Fibroblast of lung (primary cell): ENCODE measurements at places on chromosomes 7 and 10.

GRCh38 chr7:134778941-134779740 is at the start of gene CALD1:
Gene CALD1, plus strand, starts transcription at chr7:134779634. Its CDS starts 88,100 bp downstream, at chr7:134867734.
- H3K27me3 ChIP-seq, result no peaks in the 10 kb centered on the region
- H3K4me3 ChIP-seq, result peak within 1 kb of the TSS; percentile 87
- peak within 1 kb of the TSS; percentile 79 for H3K27ac ChIP-seq
- peaks cover under 1% of the 10 kb centered on the region for H3K36me3 ChIP-seq
- H3K4me1 ChIP-seq, result peaks cover 18% of the 10 kb centered on the region

GRCh38 chr10:26380815-26381214 is 57.3 kb upstream of the APBB1IP start:
- H3K27me3 ChIP-seq, result no peaks in the 10 kb centered on the region
- no peak overlapping the region for H3K4me3 ChIP-seq
- no peak for DNase-seq
- H3K36me3 ChIP-seq, result no peaks in the 10 kb centered on the region
- H3K4me1 ChIP-seq, result no peaks in the 10 kb centered on the region

- H3K27ac ChIP-seq, result no peak overlapping the region
- peaks cover 18% of the 10 kb centered on the region for H3K4me1 ChIP-seq
- no peaks in the 10 kb centered on the region for H3K36me3 ChIP-seq
- no peak for DNase-seq
- no peak overlapping the region for H3K4me3 ChIP-seq
- no peaks in the 10 kb centered on the region for H3K27me3 ChIP-seq
These were observed 119.3 kb downstream of the SH3PXD2A start for GRCh38 chr10:103736044-103736443.

DNA sequence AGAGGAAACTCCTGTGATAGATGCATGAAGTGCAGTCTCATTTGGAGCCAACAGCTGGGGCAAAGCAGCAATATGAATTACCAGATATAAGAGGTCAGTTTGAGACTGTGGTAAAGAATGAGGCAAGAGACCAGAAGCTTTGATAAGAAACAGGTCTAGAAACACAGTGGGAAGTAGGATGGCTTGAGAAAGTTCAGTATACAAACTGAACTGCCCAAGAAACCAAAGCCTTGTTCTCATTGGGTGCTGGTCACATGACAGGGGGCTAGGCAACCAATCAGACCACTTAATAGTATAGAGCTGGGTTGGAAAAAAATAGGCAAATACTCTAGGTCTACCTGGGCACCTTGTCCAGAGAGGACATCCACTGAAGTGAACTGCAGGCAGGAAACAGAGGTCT is 46.2 kb upstream of the PLCE1 start:
- no peaks in the 10 kb centered on the region for H3K27me3 ChIP-seq
- H3K4me3 ChIP-seq, result no peak overlapping the region
- no peak overlapping the region for H3K27ac ChIP-seq
- H3K4me1 ChIP-seq, result peaks cover 2% of the 10 kb centered on the region
- peak; percentile 37 for DNase-seq
- H3K36me3 ChIP-seq, result no peaks in the 10 kb centered on the region

DNA sequence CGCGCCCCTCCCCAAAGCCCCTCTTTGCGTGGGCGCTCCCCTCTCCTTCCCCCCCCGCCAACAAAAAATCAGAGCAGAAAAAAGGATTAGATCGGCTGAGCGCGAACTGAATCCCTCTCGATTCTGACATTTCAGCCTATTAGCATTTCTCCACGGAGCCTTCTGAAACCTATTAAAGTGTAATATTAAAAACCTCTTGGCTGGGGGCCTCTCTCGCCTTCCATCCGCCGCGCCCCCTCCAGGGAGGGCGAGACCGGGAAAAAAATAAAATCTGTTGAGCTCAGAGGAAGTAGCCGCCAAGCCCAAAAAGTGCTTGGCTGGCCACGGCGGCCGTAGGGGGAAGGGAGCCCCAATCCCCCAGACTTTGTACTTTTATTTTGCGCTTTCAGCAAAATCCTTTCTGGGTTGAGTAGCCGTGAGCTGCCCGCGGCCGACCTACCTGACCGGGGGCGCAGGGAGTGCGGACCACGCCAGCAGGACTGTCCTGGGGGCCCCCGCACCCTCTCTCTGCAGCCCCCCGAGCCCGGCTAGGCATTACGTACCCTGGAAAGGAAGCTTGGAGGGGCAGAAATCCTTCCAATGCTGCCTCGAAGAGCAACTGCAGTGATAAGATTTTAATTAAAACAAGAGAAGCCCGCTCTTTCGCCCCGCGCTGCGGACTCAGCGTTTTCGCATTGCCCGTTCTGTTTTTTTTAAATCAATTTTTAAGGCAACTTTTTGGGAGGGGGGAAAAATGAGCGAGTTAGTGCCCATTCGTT is 1.3 kb upstream of the TNRC18 start:
- H3K4me3 ChIP-seq, result peak overlapping the region; percentile 99
- DNase-seq, result peak; percentile 45
- H3K36me3 ChIP-seq, result peaks cover 4% of the 10 kb centered on the region

GRCh38 chr10:97321032-97321803 is 2.1 kb downstream of the FRAT1 start:
- H3K4me3 ChIP-seq, result no peak overlapping the region
- peaks cover 4% of the 10 kb centered on the region for H3K4me1 ChIP-seq
- H3K27ac ChIP-seq, result no peak overlapping the region
- no peaks in the 10 kb centered on the region for H3K36me3 ChIP-seq
- DNase-seq, result no peak
- H3K27me3 ChIP-seq, result no peaks in the 10 kb centered on the region

- H3K4me1 ChIP-seq, result no peaks in the 10 kb centered on the region
- H3K4me3 ChIP-seq, result no peak overlapping the region
- H3K27me3 ChIP-seq, result no peaks in the 10 kb centered on the region
- DNase-seq, result no peak
- no peak overlapping the region for H3K27ac ChIP-seq
- H3K36me3 ChIP-seq, result no peaks in the 10 kb centered on the region
These were observed 118.1 kb downstream of the SLC25A13 start for GRCh38 chr7:96203786-96204185.

DNA sequence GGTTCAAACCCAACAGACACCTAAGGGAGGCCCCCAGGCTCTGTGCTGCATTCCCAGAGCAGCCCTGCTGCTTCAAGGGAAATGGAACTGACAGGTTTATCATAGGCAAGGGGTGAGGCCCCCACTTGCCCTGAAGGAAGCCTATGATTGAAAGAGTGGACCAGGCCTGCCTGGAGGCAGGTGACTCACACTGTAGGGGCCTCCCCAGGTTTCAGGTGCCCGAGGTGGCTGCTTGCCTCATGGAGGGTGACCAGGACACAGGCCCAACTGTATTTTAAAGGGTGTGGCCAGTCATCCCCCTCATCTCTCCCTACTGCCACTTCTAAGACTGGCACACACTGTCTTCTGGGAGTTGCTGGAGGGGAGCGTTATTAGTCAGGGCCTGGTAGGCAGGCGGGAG is 85.4 kb downstream of the ATXN7L1 start:
- no peak overlapping the region for H3K27ac ChIP-seq
- H3K27me3 ChIP-seq, result no peaks in the 10 kb centered on the region
- no peaks in the 10 kb centered on the region for H3K36me3 ChIP-seq
- no peak for DNase-seq
- H3K4me1 ChIP-seq, result peaks cover 11% of the 10 kb centered on the region

GRCh38 chr10:118698421-118698820 is 56.3 kb downstream of the CACUL1 start:
- H3K4me1 ChIP-seq, result peaks cover 11% of the 10 kb centered on the region
- H3K36me3 ChIP-seq, result no peaks in the 10 kb centered on the region
- DNase-seq, result peak; percentile 86

- H3K27me3 ChIP-seq, result no peaks in the 10 kb centered on the region
- H3K4me1 ChIP-seq, result no peaks in the 10 kb centered on the region
- no peak overlapping the region for H3K27ac ChIP-seq
- no peaks in the 10 kb centered on the region for H3K36me3 ChIP-seq
These were observed 444.8 kb downstream of the GATA3 start for GRCh38 chr10:8499312-8499711.

DNA sequence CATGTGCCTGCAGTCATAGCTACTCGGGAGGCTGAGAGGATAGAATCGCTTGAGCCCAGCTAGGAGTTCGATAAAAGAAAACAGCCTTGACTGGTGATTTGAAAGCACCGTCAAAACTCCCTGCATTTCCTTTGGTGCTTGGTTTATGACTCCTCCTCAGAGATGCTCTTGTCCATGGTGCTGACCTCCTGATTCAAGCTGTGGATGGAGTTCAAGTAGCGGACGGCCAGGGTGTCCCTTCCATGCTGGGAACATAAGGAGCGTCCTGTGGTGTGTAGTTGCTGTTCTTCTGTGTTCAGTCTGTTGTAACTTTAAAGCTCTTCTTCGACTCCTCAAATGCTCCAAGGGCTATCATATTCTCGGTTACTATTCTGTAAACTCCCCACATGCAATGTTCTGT is 382.5 kb upstream of the KIAA1217 start:
- peak; percentile 1 for DNase-seq
- H3K4me3 ChIP-seq, result no peak overlapping the region
- H3K27ac ChIP-seq, result no peak overlapping the region
- H3K27me3 ChIP-seq, result no peaks in the 10 kb centered on the region
- no peaks in the 10 kb centered on the region for H3K36me3 ChIP-seq

DNA sequence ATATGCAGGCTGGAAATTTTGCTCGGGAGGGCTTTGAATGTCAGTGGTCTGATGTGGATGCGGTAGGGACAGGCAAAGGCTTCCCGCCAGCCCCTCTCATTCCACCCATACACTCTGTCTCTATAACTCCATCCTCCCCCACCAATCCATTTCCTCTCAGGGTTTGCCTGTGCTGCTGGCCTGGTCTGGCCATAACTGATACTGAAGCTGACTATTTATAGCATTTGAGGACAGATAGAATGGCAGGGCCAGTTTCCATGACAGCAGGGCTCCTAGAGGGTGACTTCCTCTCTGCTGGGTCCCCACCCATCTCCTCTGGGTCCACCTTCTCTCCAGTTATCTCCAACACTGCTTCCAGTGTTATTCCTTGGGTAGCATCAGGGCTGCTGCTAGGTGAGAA is 6.6 kb upstream of the PDLIM1 start:
- H3K4me1 ChIP-seq, result peaks cover 5% of the 10 kb centered on the region
- DNase-seq, result no peak
- H3K4me3 ChIP-seq, result no peak overlapping the region
- H3K36me3 ChIP-seq, result no peaks in the 10 kb centered on the region
- no peaks in the 10 kb centered on the region for H3K27me3 ChIP-seq

DNA sequence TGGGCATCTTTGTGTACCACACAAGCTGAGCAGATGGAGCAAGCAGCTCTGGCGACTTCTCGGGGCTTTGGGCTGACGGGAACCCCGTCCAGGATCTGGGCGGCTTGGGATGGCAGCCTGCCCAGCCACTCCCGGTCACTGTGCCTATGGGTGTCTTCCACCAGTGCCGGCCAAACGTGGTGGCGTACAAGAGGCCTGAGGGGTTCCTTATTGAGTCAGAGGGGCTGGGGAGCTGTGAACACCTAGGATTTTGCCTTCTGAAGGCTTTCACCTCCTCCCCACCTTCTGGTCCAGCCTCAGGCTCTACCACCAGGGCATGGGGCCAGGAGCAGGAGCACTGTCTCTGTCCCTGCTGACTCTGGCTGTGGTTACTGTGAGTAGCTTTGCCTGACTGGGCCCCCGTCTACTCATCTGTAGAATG is 71.8 kb upstream of the PPIF start:
- H3K4me1 ChIP-seq, result peaks cover 20% of the 10 kb centered on the region
- H3K27me3 ChIP-seq, result no peaks in the 10 kb centered on the region
- peak; percentile 48 for DNase-seq
- H3K36me3 ChIP-seq, result peaks cover 15% of the 10 kb centered on the region
- no peak overlapping the region for H3K4me3 ChIP-seq

DNA sequence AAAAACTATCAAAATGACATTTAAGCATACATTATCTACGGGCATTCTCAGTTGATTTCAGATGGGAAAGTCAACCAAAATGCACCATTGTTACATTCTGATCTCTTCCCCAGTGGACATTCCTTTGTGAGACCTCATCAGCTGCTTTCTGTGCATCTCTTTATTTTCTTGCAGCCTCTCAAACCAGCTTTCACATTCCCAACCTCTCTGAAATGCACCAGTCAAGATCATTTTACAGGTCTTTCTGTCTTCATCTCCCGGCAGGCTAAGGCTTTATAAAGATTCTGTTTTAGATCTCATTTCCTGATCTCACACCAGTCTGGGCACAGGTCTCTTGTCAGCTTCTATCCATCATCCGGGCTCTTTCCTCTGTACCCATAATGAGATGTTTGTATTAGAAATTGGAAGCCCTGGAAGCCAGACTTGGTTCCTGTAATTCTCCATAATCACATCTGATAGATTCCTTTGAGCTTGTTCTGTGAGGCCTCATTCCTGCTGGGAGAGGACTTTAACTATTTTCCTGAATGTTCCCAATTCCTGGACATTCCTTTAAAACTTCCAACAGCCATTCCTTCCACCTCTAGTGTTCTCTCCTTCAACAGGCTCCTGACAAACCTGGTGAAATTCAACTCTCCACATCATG is 44.3 kb upstream of the ARL4A start:
- H3K4me3 ChIP-seq, result no peak overlapping the region
- no peaks in the 10 kb centered on the region for H3K36me3 ChIP-seq
- peak; percentile 67 for DNase-seq
- H3K4me1 ChIP-seq, result no peaks in the 10 kb centered on the region
- H3K27ac ChIP-seq, result no peak overlapping the region
- H3K27me3 ChIP-seq, result no peaks in the 10 kb centered on the region

- H3K27ac ChIP-seq, result no peak overlapping the region
- H3K4me3 ChIP-seq, result no peak overlapping the region
- H3K36me3 ChIP-seq, result no peaks in the 10 kb centered on the region
- H3K4me1 ChIP-seq, result no peaks in the 10 kb centered on the region
These were observed 215.4 kb downstream of the CCDC7 start for GRCh38 chr10:32661346-32661745.

- H3K36me3 ChIP-seq, result no peaks in the 10 kb centered on the region
- peak; percentile 47 for DNase-seq
- no peak overlapping the region for H3K27ac ChIP-seq
These were observed 1.1 kb downstream of the SFMBT2 start for GRCh38 chr10:7409732-7410168.

DNA sequence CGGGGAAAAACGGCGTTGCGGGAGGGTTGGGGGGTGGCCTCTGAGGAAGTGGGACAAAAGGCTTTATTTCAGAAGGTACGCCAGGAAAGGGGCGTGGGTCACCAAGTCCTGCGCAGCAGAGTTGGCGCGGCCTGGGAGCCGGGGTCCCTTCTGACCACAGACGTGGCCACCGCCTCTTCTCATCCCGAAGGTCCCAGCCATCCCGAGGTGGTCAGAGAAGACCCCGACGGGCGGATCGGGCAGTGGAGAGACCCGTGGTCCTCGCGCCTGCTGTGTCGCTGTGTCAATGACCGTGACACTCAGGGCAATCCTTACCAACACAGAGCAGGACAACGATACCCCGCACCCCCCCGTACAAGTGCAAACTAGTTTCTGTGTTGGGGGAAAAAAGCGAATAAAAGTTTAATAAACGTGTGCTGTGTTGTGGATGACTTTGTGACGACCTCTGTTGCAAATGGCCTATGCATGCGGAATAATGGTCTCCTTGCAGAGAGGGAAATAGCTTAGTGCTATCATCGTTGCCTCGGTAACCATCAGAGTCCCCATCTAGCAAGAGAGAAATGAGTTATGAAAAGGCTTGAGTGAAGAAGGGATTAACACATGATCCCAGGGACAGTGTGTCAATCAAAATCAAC is 19.4 kb upstream of the GATA3 start:
- no peak overlapping the region for H3K4me3 ChIP-seq
- no peaks in the 10 kb centered on the region for H3K36me3 ChIP-seq
- no peaks in the 10 kb centered on the region for H3K4me1 ChIP-seq
- H3K27ac ChIP-seq, result no peak overlapping the region
- H3K27me3 ChIP-seq, result peaks cover 73% of the 10 kb centered on the region

GRCh38 chr10:6154566-6154965 is 48.2 kb upstream of the PFKFB3 start:
- H3K4me3 ChIP-seq, result no peak overlapping the region
- no peaks in the 10 kb centered on the region for H3K36me3 ChIP-seq
- H3K27me3 ChIP-seq, result no peaks in the 10 kb centered on the region
- H3K27ac ChIP-seq, result no peak overlapping the region

GRCh38 chr10:50251394-50251793 is at the start of gene ASAH2:
Gene ASAH2, minus strand, starts transcription at chr10:50251516. Its CDS starts 2,906 bp downstream, at chr10:50248610.
- no peak within 1 kb of the TSS for H3K4me3 ChIP-seq
- no peak within 1 kb of the TSS for H3K27ac ChIP-seq
- DNase-seq, result no peak
- peaks cover 13% of the 10 kb centered on the region for H3K27me3 ChIP-seq
- H3K4me1 ChIP-seq, result no peaks in the 10 kb centered on the region
